ENCODE measurements at places on chromosomes 12 and 14.

DNA sequence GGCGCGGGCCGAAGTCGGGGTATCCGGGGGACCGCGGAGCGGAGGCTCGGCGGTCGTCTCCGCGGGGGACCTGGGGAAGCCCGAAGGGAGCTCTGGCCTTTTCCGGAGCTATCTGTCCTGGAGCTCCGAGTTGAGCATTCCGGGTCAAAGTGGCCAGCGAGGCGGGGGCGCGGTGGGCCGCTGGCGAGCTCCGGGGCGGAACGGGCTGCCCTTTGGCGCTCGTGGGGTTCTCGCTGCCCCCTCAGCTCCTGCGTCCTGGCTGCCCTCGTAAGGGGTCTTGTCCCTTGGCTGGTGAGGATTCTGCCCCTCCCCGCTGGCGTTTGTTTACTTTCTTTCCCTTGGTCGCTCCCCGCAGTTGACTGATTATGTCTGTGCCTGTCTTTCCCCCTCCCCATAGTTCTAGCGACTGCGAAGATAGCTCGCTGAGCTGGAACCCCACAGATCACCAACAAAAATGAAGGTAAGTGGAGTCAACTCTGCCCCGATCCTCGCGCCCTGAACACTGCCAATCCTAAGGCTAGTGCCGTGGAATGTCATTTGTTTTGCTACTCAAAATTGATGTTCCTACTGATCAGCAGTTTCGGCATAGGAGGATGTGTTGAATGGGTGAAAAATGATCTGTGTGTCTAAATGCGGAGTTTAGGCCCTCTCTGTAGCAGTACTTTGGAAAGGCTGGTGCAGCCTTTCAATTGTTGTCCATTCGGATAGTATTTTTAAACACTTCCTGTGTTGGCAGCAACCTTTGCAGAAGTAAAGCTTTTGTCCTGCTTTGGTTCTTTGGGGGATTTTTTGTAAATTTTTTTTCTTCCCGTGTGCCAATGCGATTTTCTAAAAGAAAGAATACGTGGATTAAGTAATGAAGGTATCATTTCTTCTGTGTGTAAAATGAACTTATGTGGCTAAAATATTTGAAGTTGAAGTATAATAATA is 1.3 kb downstream of the ARID4A start:
- DNase-seq: peak; percentile 17

GRCh38 chr14:91399868-91400640 is 17.6 kb downstream of the CCDC88C start:
- no peak for DNase-seq

DNA sequence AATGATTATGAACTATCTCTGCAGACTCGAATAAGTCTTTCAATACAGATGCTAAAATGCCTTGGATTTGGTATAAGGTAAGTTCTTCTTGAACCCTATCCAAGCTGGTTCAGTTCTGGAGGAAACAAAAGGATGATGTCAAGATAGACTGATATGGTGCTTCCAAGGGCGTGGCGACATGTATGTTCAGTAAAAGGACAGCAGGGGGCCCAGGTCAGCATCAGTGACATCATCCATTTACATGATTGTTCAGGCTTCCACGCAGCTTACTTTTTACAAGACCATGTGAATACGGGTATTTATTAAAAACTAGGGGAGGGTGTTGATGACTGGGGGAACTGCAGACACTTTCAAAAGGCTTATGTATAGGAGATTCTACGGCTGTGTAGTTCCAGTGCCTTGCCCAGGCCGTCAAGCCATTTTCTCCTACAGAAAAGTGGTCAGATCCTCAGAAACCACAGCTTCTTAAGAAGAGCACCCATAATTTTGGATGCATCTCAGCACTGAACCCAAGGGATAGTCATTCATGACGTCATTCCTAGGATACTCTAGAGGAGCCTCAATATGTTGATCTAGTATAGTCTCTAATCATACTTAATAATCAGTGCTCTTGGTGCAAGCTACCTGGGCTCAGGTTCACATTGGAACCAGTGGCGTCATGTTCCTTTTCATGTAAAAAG is 527.7 kb downstream of the FUT8 start:
- no peak for DNase-seq

DNA sequence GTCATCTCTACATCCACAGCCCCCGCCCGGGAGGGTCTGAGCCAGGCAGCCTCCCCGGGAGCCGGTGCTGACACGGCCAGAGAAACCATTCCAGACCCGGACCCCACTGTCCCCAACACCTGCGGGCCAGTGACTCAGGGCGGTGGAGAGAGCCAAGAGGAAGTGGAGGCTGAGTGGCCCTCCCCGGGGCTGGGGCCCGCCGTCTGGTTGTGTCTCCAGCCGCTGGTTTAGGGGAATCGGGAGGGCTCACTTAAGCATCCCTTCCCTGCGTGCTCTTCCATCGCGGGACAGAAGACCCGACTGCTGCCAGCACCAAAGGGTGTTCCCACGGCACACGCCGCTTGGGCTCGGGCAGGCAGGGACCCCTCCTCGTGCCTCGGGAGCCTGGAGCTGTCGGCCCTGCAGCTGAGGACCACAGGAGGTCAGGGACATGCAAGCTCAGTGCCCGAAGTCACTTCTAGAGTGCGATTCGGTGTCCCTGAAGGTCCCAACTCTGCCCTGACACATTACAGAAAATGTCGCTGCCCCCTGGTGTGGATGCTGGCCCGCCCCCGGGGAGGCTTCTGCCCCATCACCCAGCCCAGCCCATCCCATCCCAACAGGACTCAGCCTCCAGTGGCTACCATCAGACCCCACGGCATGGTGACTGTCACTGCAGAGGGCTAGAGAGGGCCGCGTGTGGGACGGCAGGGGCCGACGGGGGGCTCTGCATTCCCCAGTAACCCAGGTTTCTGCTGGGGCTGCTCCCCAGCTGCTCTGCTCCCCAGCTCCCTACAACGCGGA is 50.8 kb downstream of the GALNT9 start:
- no peak for DNase-seq

GRCh38 chr14:51481643-51482042 is 170.1 kb upstream of the FRMD6 start:
- no peak for DNase-seq

GRCh38 chr14:64855721-64856528 is 23.8 kb downstream of the SPTB start:
- no peak for DNase-seq

DNA sequence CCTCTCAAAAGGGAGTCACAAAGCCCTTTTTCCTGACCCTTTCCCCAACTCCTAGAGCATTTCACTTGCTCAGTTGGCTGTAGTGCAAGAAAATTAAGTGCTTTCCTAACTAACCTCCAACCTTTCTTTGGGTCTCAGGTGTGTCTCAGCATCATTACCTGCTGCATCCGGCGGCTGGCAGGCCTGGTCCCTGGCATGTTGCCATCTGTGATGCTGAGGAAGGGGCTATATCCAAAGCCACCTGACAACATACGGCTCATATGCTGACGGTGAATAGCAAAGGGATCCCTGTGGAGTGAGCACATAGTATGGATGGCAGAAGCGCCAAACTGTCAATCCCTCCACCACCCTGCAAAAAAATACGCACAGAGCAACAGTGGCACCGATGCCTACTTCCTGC is 1.2 kb downstream of the MLF2 start:
- no peak for DNase-seq

DNA sequence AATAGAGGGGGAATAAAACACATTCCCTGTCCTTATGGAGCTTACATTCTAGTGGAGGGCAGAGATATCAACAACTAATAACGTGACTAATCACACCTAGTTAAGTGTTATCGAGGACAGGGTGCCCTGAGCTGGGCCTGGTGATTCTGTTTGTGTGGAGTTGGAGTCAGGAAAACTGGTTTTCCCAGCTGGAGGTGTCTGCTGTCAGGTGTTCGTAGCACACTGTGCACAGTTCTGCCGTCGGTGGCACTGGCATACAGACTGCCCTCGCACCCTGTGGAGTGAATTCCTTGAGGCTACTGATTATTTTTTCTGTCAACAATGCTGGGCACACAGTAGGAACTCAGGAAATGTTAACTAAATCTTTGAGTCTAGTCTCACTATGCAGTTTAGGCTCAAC is 900 bp upstream of the MTERF2 start:
- DNase-seq: no peak

DNA sequence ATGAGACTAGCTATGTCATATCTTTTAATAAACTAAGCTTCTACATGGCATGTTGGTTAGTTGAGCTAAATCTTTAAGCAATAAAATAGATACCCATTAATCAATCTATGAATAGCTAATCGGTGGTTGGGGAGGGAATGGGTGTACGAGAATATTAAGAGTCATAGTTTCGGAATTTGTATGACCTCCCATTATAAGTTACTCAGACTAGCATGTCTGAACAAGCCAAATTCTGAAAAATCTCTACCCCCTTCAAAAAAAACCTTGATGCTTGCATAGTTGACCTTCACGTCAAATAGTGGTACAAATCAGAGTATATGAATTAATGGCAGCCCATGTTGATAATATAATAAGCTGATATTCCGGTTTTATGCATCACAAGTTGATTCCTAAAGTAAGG is 60.0 kb downstream of the PLEKHG7 start:
- DNase-seq: no peak

DNA sequence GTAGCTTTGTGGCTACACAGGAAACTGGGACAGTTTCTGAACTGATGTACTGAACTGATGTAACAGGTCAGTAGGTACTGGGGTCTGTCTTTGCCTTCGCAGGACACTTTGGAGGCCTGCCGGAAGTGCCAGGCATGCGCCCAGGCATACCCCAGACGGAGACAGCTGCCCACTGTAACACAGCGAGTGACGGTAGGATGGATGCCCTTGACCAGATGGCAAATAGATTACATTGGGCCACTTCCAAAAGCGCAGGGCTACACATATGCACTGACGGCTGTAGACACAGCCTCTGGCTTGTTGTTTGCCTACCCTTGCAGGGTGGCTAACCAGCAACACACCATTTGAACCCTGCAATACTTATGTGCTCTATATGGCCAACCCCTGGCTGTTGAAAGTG is 94.1 kb upstream of the TMPO start:
- DNase-seq: no peak

DNA sequence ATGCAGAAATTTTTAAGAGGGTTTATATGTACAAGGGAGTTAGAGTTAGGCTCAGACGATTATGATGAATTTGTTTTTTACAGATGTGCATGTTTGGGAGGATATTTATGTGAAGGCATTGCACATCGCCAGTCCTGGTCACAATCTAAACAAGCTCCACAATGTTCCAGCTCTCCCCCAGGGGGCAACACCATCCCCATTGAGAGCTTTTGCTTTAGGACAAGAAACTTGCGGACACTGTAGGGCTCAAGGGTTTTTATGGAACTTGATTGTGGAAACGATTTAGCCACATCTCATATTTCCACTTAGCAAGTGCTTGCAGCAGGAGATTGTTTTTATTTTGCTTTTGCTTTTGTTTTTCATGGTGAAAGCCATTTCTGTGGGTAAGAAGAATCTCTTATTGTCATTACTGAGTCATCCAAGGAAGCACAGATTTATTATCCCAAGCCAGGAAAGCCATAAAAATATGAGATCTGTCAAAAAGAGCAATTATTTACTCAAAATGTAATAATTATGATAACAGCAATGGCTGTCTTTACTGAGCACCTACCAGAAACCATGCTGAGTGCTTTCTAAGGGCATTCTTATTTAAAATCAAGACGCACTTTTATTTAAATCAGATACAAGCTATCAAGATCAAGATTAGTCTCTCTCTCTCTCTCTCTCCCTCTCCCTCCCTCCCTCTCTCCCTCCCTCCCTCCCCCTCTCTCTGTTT is 276.7 kb upstream of the SRRM4 start:
- DNase-seq: no peak

DNA sequence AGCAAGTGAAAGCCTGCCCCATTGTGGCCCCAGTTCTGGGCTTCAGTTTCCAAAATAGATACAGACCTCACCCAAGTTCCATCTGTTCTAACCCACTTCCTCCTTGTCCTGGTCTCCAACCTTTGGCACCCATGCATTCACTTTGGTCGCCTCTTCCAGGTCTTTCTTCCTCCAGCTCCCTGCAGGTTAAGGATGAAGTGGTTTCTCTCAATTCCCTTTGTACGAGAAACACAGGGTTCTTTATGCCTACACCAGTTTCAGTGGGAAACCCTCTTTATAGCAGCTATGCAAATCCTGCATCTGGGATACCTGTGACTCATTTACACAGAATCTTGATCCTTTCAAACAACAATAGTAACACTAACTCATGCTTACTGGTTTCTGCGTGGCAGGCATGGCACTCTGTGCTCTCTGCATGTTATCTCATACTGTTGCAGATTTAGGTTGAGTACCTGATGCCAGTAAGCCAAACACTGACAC is 110.6 kb upstream of the AMIGO2 start:
- DNase-seq: peak; percentile 29

GRCh38 chr14:34368115-34368970 is 93.7 kb downstream of the SPTSSA start:
- DNase-seq: peak; percentile 59

- peak; percentile 64 for DNase-seq
Observed at GRCh38 chr12:92654929-92655328, 47.9 kb upstream of the PLEKHG7 start.

GRCh38 chr12:108634341-108634751 is 652 bp upstream of the SELPLG start:
- DNase-seq: no peak

DNA sequence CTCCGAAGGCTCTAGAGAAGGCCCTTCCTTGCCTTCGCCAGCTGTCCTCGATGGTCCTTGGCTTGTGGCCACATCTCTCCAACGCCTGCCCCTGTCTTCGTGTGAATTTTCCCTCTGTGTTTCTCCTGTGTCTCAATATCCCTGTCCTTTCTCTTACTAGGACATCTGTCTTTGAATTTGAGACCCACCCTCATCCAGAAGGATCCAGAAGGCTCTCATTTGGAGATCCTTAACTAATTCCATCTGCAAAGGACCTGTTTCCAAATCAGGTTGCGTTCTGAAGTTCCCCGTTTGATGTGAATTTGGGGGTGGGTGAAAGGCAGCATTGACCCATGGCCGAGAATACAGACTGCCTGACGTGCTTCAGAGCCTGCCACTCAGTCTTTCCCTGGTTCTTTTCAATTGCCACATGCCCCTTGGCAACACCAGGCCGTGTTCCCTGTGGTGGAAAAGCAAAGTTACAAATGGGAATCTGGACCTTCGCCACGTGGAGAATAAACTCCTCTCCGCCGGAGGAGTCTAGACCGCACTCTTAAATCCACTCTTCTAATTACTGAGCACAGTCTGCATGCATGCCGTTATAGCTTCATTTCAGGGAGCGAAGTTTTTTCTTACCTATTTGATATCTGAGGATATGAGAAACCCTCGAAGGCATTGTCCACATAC is 158.8 kb downstream of the TMEM132C start:
- DNase-seq: no peak

- DNase-seq: peak; percentile 6
Observed at GRCh38 chr14:73567951-73568885, 795 bp upstream of the ACOT2 start.

- peak; percentile 52 for DNase-seq
Observed at GRCh38 chr12:124607681-124608425, 40.4 kb upstream of the NCOR2 start.

GRCh38 chr14:106551265-106551664 is 1024.9 kb downstream of the TMEM121 start:
- no peak for DNase-seq

- no peak for DNase-seq
Observed at GRCh38 chr12:6921996-6922946, 5.5 kb upstream of the ATN1 start.

- no peak for DNase-seq
Observed at GRCh38 chr12:132603240-132604150, 6.9 kb downstream of the LRCOL1 start.

- no peak for DNase-seq
Observed at GRCh38 chr12:124115496-124115895, 142.5 kb downstream of the ZNF664 start.
